ENCODE measurements at places on chromosomes 4 and X.

DNA sequence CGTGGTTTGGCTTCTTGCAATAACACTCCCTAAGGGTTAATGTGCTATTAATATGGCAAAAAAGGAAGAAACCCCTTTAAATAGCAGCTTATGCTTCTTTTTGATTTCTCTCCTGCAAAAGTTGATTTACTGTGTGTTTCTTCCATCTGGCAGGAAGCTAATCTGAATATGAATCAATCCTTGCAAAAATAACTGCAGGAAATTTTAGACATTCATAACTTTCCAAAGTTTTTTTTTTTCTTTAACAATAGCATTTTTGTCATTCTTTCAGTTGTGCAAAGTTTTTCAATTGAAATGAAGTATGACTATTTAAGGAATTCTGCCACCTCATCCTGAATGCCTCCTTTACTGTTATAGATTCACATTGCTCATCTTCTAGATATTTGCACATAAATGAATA lies 115.6 kb downstream of the SPANXA1 start:
- no peak for DNase-seq

DNA sequence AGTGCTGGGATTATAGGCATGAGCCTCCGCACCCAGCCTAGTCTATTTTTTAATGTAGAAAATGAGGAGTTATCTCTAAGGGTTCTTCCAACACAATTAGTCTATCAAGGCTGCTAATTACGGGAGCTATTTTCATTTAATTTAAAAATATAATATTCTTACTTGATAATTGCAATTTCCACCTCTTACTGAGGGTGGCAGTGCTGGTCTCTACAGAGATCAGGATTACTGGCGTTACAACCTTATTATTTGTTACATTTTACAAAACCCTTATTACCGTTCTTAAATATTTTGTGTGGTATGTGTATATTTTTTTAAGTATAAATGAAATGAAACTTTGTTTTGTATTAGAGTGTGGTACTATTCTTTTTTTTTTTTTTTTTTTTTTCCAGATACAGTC lies 17.6 kb upstream of the GK start:
- DNase-seq = peak; percentile 37

- no peak for DNase-seq
Observed at GRCh38 chr4:64000241-64000640, 409.0 kb downstream of the TECRL start.

- DNase-seq = no peak
Observed at GRCh38 chrX:124433186-124433585, 86.8 kb downstream of the SH2D1A start.

DNA sequence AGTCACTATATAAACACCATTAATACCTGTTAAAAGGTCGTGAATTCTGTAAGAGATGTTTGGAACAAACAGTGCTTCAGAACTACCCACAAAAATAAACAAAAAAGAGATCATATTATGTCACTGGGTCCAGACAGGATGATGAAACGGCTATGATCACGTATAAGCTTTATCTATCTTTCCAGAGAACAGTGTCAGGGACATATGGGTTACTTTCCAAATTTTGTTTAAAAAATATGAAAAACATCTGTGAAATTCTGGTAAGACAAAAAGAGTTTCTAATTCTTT lies 90.0 kb downstream of the SORBS2 start:
- no peak for DNase-seq

- DNase-seq = no peak
Observed at GRCh38 chr4:155405059-155405458, 28.3 kb upstream of the MAP9 start.

GRCh38 chrX:3384327-3384726 lies 37.9 kb upstream of the MXRA5 start:
- DNase-seq = no peak

GRCh38 chr4:68865188-68865638 lies 49.4 kb downstream of the UGT2B10 start:
- DNase-seq = no peak

GRCh38 chr4:183392377-183392776 lies 52.1 kb upstream of the CDKN2AIP start:
- no peak for DNase-seq

DNA sequence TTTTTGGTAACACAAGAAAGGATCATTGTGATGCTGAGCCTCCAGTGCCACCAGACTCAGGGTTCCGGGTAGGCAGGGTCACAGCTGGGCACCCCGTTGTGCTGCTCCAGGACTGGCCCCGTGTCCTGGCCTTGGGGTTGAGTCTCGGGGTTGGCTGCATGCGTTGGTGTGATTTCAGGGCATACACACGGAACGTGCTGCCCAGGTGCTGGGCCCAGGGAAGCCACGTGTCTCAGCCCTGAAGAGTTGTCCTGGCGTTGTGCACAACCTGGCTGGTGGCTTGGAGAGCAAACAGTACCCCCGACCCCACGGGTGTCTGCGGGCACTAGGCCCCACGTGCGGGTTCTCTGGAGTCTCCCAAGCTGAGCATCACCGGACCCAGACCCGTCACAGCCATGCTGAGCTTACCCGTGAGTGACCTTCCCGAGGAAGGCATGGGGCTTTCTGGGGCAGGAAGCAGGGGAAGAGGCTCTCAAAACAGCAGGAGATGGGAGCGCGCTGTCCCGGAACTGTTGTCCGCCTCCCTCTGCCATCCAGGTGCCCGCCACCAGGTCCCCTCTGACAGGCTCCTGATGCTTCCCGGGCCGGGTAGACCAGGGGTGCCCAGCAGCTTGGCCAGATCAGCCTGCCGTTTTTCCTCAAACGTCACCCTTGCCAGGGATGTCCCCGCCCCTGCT lies 66.1 kb upstream of the ENPP6 start:
- no peak for DNase-seq

- DNase-seq = no peak
Observed at GRCh38 chrX:53654376-53654775, 32.1 kb downstream of the HUWE1 start.

GRCh38 chr4:2858451-2859217 lies 15.0 kb downstream of the ADD1 start:
- no peak for DNase-seq

- DNase-seq = no peak
Observed at GRCh38 chrX:106612393-106612763, 600 bp downstream of the RADX start.

GRCh38 chr4:166662266-166662843 lies 571.9 kb downstream of the SPOCK3 start:
- no peak for DNase-seq

GRCh38 chr4:100870940-100871772 lies 353.3 kb upstream of the EMCN start:
- DNase-seq = no peak

DNA sequence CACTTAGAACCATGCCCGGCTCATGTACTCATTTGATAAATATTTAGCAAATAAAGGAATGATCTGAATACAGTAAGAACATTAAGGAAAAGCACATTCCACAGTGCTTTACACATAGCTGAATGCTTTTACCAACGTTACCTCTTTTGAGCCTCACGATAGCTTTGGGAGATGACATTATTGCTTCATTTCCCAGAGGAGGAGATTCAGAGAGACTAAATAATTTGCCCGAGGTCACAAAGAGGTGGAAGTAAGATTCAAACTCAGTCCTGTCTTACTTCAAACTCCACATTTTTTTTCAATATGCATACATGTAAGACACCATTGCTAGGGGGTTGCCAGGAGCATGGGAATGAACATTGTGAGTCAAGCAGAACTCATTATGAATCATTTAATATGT lies 538.5 kb downstream of the BCOR start:
- DNase-seq = no peak

GRCh38 chr4:48778431-48779094 lies 1.5 kb downstream of the FRYL start:
- DNase-seq = peak; percentile 6

DNA sequence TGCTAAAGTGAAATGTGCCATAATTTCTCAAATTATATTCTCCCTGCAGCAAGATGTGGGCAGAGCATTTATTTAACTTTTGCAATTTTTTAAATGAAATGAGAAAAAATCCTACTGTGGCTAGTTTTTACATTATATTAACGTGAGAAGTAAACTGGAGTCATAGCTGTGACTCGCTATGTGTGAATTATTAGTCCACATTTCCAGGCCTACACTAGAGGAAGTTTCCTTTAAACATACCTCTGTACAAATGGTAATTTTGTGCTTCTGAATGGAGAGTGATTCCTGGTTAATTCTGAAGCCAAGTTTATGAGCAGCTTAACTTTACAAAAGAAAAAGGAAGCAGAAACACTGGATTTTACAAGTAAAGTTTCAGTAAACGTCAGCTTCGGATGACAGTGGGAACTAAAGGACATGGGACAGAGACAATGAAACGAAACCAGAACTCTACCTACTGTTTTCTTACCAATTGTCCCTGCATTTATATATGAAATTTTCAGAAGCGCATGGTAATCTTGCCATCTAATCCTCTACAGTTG lies 72.4 kb downstream of the FBXO8 start:
- no peak for DNase-seq

DNA sequence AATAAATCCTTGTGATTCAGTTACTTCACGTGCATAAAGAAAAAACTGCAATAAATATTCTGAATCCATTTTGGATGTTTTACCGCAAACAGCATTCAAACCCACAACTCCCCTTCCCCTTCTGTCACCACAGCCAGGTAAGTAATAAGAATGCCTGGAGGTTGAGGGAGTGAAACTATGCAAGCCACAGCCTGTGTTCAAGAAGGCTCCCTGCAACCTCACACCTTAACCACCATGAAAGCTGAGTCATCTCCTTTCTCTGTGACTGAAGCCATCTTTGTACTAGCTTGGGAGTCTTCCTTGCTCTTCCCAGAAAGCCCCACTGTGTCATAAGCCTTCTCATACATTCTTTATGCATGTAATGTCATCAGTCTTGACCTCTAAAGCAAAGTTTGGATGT lies 297.0 kb upstream of the PUDP start:
- no peak for DNase-seq

DNA sequence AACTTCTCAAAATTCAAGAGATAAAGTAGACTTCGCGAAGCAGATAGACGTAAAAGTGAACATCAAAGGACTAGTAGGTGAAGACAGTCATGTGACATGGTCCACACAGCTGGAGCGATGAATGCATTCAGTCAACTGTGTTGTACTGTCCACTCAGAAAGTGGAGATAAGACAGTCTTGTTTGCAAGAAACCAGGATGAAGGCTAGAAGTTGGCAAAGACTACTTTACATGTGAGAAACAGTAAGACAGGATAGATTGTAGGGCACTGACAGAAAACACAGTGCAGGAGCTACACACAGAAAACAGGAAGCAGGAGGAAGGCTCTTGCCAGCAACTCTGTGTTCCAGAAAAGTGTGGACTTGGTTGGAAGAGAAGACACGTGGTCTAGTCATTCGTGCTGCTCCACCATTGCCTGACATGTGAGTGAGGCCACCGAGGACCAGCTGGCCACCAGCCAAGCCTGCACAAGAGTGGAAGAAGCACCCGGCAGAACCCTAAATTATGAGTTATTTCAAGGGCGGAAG lies 78.9 kb downstream of the FAT1 start:
- no peak for DNase-seq

GRCh38 chrX:16612257-16612897 lies 37.6 kb upstream of the S100G start:
- DNase-seq = no peak

- no peak for DNase-seq
Observed at GRCh38 chrX:131264665-131265064, 24.4 kb downstream of the IGSF1 start.

- no peak for DNase-seq
Observed at GRCh38 chr4:184764601-184765000, 30.7 kb upstream of the CENPU start.

GRCh38 chrX:85012098-85012497 lies 8.4 kb downstream of the APOOL start:
- no peak for DNase-seq

- no peak for DNase-seq
Observed at GRCh38 chrX:148501386-148502066, 1.1 kb downstream of the AFF2 start.

DNA sequence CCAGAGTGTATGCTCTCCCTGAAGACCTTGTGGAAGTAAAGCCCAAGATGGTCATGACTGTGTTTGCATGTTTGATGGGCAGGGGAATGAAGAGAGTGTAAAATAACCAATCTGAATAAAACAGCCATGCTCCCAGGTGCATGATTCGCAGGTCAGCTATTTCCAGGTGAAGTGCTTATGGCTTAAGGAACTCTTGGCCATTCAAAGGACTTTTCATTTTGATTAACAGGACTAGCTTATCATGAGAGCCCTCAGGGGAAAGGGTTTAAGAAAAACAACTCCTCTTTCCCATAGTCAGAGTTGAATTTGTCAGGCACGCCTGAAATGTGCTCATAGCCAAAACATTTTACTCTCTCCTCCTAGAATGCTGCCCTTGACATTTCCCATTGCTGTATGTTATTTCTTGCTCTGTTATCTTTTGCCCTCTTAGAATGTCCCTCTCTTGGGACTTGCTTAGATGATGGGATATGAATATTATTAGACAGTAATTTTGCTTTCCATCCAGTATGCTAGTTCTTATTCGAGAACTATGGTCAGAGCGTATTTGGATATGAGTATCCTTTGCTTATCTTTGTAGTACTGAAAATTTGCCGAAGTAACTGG lies 88.6 kb downstream of the PLS3 start:
- DNase-seq = no peak

DNA sequence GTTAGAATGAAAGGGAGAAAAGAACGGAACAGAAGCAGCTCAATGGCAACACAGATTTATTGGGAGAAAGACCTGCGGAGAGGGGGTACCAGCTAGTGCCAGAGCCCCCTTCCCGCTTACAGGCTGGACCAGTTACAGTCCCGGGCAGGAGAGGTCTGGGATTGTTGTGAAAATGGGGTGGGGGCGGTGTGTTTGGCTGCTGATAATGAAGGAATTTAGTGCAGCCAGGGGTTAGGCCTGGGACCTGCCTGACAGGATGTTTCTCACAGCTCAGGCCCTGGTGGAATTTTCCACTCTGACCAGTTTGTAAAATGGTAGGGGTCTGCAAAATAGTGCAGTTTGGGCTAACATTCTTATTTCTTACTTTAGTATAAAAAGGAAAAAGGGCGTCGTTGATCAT lies 75.4 kb upstream of the SPIN4 start:
- DNase-seq = no peak

GRCh38 chrX:148534291-148534690 lies 33.9 kb downstream of the AFF2 start:
- DNase-seq = no peak

DNA sequence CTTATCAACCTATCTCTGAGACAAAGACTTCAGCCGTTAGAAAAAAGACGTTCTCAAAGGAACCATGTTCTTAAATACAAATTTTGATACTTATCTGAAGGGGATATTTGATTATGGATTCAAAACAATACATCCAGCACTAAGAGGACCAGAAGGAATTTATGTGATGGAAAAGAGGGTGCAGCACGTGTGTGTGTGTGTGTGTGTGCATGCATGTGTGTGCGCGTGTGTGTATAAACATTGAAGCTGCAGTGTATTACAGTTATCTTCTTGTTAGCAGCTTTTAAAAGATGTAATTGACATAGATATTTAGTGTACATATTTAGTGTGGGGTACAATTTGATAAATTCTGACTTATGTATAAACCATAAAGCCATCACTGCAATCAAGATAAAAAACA lies 44.9 kb downstream of the ANK2 start:
- no peak for DNase-seq
